ENCODE measurements at places on chromosomes 2 and 18.

GRCh38 chr18:78821396-78821795, 158.2 kb upstream of the SALL3 start:
- DNase-seq = no peak

DNA sequence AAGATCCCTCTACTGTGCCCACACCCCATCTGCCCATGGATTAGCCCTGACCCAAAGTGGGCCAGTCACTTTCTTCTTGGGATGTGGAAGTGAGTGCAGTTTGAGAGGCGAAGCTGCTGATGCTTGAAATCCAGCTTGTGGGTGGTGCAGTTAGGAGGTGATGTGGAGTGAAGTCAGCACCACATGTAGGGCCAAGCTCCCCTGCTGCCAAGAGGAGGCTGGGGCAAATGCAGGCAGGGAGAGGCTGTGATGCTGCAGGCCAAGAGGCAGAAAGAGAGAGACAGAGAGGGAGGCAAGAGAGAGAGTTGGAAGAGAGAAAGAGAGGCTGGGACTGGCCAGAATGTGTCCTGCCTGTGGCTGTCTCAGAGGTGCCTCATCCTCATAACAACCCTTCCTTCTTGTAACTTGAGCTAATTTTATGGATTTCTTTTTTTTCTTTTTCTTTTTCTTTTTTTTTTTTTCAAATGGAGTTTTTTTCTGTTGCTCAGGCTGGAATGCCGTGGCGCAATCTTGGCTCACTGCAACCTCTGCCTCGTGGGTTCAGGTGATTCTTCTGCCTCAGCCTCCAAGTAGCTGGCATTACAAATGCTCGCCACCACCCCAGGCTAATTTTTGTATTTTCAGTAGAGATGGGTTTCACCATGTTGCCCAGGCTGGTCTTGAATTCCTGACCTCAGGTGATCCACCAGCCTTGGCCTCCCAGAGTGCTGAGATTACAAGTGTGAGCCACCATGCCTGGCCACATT, 35.3 kb upstream of the CAB39 start:
- DNase-seq = peak; percentile 34

- no peak for DNase-seq
Observed at GRCh38 chr2:177658309-177658708, 265.7 kb downstream of the AGPS start.

GRCh38 chr2:189583227-189584198, 2.9 kb upstream of the SLC40A1 start:
- DNase-seq = no peak

GRCh38 chr2:205505371-205505770, 176.9 kb upstream of the NRP2 start:
- DNase-seq = no peak

DNA sequence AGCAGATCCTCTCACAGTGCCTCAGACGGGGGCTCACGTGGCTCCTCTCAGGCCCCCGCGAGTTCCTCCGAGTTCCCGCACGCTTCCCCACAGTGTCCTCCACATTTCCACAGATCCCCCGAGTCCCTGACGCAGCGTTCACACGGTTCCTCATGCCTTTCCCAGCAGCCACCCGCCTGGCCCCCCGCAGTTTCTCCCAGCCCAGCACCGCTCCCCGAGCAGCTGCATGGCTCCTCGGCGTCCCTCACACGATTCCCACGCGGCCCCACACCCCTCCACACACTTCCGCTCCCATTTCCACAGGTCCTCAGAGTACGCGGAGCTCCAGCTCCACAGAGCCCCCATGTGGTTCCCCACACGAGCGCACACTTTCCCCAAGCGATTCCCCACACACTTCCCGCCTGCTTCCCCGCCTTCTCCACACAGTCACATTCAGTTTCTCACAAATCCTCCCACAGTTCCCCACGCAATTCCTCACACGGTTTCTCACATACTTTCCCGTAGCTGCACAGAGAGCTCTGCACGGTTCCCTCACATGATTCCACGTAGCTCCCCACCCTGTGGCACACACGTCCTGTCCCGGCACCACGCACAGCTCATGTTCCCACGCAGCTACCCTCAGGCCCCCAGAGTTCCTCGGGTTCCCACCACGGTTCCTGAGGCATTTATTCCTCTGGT, 39.9 kb downstream of the KIF1A start:
- no peak for DNase-seq

GRCh38 chr18:61736133-61736532, 156.7 kb downstream of the RNF152 start:
- DNase-seq = no peak

DNA sequence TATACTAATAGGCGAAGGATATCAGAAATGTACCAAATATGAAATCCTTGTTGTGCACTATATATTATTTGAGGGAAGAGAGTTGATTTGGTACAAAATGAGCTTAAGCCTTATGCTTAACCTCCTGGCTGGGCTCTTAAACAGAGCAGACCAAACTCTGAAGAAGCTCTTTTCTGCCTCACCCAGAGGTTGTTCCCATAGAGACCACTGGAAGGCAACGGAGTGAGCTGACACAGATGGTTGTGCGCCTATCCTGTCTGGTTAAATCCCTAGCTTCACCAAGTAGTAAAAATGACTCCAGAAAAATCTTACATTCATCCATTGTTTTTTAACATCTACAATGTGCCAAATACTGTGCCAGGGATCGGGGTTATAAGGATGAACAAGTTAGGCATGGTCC, 55.9 kb upstream of the NOL4 start:
- no peak for DNase-seq

- DNase-seq = no peak
Observed at GRCh38 chr2:240183006-240183874, 42.8 kb upstream of the OTOS start.

GRCh38 chr2:215272918-215273317, 38.9 kb upstream of the ATIC start:
- no peak for DNase-seq

DNA sequence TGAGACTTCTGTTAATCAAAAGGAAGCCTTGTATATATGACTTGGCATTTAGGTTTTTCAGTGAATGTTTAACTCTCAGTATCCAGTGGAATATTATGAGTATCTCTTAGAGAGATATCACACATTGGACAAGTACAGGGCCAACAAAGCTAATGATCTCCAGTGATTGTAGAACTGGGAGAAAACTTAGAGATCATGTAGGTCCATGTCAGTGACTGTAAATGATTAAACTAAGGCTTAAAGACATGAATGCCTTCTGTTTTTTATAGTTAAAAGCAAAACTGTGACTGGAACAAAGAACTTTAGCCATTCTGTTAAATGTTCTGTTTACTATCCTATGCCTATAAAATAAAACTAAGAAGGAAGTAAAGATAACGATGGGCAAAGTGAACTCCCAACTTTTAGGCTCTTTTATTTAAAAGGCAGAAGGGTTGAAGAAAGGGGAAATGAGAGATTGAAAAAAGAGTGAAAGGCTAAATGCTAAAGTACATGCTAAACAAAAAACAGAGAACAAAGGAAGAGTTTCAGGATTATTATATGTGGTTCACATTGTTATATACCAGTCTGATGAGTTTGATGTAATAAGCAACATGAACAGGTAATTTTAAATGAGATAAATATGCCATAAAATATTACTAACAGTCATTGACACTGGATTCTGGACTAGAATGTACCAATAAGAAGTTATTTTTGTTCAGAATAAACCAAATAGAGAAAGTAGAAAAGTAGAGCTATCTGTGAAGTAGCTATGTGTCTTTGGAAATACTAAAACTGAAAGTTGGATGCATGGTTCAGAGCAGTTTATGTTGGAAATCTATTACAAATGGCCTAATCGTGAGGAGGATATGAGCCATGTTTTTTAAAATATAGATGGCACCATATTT, 37.1 kb upstream of the TNFRSF11A start:
- DNase-seq = no peak

DNA sequence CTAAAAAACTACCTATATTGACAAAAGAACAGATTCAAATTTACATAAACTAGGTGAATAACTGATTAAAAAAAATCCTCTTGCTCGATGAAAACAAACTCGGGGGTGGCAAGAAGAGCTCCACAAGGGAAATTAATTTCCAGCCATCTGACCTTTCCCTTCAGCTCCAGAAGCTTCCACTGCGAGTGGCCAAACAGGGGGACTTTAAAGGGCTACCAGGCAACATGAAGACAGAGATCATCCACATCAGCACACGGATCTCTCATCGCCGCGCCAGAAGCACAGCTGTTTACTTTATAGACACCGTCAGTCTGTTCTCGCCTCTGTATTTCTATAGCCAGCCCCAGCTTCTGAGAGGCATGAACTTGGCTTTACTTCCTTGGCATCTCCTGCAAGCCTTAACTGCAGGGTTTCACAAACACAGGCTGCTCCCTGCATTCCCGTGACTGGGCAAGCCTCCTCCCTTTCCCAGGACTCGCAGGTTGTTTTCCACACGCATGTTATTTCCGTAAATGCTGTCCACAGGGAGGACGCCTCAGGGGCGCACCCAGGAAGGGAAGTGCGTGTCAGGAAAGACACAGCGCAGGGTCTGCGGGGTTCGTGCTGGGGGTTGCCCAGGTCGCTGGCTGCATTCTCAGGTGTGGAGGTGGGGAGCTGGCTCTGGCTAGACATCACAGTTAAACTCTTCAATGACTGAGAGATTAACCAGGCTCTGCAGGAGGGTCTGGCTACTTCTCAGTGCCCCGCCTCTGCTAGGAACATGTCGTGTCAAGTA, 85.0 kb downstream of the USP40 start:
- DNase-seq = no peak

DNA sequence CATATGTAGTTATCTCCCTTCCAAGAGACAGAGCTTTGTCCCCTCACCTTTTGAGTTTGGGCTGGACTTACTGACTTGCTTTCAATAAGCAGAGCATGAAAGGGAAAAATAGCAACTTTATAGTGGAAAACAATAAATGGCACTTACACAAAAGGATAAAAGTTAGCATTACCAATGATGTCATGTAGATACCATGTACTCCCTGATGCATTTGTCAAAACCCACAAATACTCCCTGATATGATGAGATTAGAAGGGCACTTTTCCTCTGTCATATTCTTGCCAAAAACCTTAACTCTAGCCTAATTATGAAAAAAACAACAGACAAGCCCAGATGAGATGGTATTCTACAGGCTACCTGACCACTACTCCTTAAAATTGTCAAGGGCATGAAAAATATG, 16.0 kb downstream of the HIBCH start:
- DNase-seq = peak; percentile 3

DNA sequence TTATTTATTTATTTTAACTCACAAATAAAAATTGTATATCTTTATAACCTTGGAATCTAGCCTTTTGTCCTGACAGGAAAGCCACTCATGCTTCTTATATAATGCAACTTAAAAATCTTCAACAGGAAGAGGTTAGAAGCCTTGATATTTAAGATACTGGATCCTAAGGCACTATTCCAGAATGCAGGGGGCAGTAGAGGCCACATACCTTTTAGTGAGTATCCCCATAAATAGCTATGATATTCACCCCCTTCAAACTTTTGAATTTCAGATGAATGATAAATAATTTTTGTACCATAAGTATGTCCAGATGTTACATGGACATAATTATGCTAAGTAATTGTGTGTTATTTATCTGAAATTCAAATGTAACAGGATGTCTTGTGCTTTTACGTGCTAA, 592.7 kb upstream of the VRK2 start:
- no peak for DNase-seq

DNA sequence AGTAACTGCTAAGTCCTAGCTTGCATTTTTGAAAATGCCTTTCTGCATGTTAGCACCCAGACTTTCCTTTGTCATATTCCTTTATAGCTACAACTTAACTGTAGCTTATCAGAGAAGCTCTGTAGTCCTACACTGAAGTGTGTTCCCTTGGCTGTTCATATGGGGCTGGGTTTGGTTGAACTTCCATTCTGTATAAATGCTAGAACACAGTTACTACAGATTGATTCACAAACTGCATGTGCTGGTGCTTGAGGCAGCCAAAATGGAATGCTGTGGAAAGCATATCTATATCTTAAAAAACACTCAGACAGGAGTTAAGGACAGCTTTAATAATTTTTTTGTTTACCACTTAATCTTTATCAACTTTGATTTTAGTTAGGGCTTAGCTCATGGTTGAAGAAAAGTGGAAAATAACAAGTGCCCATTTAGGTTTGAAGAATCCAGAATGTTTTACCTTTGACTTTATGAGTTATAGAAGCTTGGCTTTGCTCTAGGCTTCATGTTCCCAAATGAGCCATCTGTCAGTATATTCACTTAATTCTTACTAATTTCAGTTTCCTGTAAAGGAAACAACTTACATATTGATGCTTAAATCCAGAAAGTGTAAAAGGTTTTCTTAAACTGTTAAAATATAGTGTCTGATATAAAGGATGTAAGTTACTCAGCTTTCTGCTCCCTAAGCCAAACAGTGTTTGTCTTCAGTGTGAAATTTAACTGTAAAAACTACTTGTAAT, 148.9 kb downstream of the AGPS start:
- DNase-seq = no peak

DNA sequence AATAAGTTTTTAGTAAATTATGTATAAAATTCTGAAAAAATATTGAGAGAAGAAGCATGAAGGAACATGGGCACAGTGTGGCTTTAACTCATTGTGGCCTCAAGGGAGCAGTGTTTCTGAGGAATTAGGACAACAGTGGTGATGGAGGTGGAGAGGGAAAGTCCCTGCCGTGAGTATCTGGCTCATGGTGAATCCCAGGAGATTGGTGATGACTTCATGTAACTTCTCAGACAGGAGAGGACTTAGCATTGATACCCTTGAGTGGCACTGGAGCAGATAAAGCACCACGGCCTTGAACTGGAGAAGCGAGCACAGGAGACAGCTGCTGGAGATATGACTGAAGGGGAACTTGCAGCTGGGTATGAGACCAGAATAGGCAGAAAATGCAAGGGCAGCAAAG, 35.0 kb upstream of the LRP1B start:
- DNase-seq = peak; percentile 52

DNA sequence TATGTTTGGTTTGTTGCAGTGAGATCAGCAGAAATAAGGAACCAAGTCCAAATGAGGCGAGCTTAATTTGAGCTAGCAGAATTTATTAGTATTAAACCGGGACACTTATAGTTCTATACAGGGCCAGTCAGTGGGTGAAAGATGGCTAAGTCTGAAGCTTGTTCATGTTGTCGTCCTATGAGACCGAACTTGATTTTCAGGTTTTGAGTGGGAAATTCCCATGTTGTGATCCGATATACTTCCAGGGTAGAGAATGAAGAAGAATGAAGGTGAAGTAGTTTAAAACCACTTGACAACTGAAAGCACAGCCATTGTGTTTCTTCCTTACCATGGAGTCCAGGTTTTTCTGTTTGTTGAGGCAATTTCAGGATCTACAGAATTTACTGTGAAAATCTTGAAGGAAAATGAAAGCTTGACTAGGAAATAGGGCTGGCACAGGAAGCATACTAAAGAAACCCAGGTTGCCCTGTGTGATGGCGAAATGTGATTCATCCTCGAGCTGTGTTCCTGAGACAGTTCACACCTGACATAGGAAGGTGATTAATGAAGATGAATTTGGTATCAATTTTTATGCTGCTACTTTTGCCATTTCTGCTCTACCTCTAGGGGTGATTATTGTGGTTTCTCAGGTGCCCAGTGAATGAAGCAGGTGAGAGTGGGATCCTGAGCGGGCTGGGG, 37.6 kb upstream of the MGAT5 start:
- no peak for DNase-seq

GRCh38 chr2:138516030-138516704, 14.6 kb downstream of the SPOPL start:
- peak; percentile 55 for DNase-seq

GRCh38 chr18:62799977-62800376, 84.6 kb downstream of the PHLPP1 start:
- DNase-seq = no peak

- no peak for DNase-seq
Observed at GRCh38 chr18:31042406-31043181, at the start of gene DSC3. TSS of gene DSC3 (minus strand) at chr18:31042742. CDS start at chr18:31042660, 82 bp downstream.

- peak; percentile 32 for DNase-seq
Observed at GRCh38 chr2:230849633-230850357, 14.9 kb upstream of the ITM2C start.

GRCh38 chr18:33720133-33720532, 142.1 kb downstream of the ASXL3 start:
- DNase-seq = no peak
